ENCODE measurements at places on chromosomes 5 and 9.

GRCh38 chr9:98240475-98240874 lies 15.0 kb downstream of the TBC1D2 start:
- DNase-seq = no peak

DNA sequence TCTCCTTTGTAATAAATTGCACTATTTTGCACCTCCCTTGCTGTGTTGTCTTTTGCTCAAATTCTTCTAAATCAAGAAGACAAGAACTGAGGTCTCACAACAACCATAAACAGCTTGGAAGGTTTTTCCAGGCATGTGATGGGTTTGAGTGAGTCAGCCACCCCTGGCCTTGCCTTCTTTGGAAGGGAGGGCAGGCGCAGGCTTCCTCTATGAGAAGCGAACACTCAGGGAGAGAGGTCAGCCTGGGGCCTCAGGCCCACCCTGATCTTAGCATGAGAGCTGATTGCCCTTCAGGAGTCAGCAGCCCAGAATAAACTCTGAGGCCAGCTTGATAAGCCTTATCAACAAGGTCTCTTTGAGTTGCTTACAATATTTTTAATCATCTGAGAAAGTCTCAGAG lies 31.6 kb downstream of the S1PR3 start:
- no peak for DNase-seq

- DNase-seq = no peak
These were observed 213.8 kb upstream of the ACTBL2 start for GRCh38 chr5:57696389-57696769.

DNA sequence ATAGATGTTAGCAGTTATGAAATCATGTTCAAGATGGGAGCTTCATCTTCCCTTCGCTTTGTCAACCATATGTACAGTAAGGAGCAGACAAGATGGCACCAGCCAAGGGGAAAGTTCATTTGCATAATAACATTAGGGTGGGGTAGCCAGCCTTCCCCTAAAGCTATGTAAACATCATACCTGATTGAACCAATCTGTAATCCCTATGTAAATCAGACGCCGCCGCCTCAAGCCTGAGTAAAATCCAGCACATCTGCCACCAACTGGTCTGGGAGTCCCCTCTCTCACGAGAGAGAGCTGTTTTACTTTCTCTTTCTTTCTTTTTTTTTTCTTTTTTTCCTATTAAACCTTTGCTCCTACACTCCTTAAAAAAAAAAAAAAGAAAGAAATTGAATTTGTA lies 30.8 kb upstream of the REEP2 start:
- DNase-seq = no peak

DNA sequence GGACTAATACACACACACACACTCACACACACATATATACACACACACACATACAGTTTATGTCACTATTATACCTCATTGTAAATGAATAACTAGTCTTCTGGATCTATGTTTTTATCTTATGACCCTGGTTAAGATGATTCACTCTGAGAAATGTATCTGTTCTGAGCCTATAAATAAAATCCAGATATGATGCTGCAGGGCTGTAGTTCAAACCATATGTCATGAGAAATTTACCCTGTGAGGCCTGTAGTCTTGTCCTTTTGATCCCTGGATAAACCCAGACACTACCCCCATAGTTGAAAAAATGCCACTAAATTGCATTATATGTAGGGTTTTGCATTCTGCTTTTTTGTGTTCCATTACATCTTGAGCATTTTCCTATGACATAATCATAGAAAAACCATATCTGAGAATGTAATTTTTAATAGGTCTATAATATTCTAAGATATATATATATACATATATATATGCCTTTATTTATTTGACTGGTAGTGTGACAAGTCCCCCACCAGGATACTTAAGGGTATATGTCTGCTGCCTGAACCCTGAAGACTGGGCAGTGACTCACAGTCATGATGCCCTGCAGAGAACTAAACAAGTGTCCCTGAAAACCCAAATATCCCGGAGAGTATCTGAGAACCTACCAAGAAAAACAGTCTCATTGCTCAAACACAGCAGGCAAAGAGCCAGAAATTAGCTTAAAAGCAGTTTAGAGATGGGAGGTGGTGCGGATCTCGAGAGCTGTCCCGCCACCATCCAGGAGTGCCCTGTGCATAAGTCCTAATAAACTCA lies 18.4 kb upstream of the ALDOB start:
- DNase-seq = no peak

All from hippocampal formation (tissue), 2 donors.